ENCODE measurements at places on chromosomes 2 and 18.
A peak's percentile ranks its signal among the peaks of the same experiment; 100 is the strongest.

DNA sequence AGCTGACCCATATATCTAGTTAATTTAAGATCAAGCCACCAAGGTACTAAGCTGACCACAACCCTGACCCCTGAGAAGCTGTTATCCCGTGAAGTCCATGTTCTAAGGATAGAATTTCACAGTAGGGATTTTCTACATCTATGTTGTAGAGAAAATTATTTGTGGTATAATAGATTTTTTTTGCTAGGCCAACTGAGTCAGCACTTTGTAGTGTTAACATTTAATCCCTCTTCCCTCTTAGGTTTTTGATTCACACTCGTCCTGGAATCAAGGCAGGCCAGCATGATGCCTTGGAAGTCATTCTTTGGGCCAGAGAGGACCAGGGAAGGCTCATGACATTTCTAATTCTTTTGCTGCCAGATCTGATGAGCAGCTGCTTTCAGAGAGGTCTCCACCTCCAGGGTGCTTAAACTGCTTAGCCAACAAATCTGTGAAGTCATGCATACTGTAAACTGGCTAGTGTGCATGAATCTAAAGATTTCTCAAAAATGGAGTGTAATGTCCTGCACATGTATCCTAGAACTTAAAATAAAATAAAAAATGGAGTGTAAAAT lies 102.5 kb downstream of the RBM43 start:
- DNase-seq, result no peak

DNA sequence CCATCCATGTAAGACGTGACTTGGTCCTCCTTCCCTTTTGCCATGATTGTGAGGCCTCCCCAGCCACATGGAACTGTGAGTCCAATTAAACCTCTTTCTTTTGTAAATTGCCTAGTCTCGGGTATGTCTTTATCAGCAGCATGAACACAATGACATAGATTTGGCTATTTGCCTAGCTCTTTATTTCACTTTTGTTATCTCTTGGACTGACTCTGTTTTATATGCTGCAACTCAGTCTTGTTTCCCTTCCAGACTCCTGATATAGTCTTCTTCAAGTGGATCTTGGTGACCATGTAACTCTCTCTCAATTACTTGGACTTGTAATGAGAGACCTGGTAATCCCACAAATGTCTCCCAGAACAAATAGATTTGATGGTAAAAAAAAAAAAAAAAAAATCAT lies 627.6 kb downstream of the CCDC85A start:
- no peak for DNase-seq

DNA sequence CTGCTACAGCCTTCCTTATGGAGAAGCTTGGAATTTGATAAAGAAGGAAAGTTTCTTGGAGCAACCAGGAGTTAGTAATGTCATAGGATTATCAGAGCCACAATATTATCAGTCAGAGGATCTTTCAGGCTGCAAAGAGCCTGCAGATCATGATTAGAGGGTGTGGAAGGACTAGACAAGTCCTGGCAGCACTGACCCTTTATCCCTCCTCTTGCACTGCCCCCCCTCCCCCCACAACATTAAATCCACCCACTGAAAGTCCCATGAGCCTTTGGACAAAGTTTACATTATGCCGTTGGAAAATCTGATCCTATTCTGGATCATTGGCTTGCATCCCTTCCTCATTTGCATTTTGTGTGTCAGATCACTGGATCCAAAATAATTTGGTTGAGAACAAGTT lies 18.7 kb upstream of the IMPA2 start:
- DNase-seq, result no peak

DNA sequence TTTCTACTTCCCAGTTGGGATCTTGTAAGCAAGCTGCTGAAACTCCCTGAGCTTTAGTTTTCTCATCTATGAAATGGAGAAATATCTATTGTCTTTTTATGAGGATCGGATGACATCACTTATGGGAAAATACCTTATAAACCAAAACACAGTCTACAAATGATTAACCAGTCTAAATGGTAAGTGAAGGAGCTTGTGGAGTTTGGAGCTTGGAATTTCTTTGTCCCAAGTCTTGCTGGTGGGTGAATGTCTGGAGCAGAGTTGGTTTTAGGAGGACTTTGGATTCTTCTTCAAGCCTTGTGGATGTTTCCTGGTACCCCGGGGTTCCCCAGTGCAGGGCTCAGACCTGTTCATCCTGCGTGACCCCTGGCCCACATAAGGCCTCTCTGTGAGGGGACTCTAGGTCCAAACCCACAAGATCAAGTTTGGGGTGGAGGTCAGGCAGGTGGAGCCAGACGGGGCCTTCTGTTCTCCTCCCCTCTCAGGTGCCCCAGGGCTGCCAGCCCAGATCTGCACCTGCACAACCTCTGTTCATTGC lies 43.2 kb downstream of the FOSL2 start:
- DNase-seq, result peak; percentile 71

- peak; percentile 34 for DNase-seq
These were observed 349.1 kb downstream of the ANAPC1 start for GRCh38 chr2:111534910-111535352.

- no peak for DNase-seq
These were observed 1286.2 kb downstream of the SUCLG1 start for GRCh38 chr2:83172841-83173240.

- DNase-seq, result no peak
These were observed 9.6 kb upstream of the NTSR2 start for GRCh38 chr2:11679486-11680181.

DNA sequence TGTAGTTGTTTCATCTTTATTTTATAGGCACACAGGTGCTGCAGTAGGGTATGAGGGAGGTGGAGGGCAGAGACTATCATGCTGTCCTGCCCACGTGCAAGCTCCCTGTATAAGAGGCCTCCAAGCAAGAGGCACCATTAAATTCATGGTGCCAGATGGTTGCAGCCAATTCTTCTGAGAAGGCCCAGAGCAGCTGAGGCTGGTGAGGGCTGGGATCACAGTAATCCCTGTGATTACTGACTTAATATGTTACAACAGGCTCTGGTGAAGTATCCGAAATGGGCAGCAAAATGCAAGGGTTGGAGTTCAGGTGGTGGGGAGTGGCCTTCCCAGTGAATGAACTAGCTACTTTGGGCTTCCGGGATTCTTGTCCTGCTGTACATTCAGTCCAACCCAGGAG lies 191.9 kb upstream of the SMAD2 start:
- no peak for DNase-seq

DNA sequence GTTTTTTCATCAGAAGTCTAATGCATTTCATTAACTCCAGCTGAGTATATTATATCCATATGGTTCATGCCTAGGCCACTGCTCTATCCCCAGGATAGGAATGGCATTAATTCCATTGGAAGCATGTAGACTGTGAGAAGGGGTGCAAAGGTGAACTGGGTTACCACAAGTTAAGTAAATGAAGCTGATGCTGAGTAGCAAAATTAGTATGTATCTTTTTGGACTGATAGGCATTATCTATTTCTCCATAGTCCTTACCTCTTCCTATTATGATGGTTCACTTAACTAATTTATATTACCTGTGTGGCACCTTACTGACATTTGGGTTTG lies 24.9 kb downstream of the UBE2E3 start:
- DNase-seq, result no peak

DNA sequence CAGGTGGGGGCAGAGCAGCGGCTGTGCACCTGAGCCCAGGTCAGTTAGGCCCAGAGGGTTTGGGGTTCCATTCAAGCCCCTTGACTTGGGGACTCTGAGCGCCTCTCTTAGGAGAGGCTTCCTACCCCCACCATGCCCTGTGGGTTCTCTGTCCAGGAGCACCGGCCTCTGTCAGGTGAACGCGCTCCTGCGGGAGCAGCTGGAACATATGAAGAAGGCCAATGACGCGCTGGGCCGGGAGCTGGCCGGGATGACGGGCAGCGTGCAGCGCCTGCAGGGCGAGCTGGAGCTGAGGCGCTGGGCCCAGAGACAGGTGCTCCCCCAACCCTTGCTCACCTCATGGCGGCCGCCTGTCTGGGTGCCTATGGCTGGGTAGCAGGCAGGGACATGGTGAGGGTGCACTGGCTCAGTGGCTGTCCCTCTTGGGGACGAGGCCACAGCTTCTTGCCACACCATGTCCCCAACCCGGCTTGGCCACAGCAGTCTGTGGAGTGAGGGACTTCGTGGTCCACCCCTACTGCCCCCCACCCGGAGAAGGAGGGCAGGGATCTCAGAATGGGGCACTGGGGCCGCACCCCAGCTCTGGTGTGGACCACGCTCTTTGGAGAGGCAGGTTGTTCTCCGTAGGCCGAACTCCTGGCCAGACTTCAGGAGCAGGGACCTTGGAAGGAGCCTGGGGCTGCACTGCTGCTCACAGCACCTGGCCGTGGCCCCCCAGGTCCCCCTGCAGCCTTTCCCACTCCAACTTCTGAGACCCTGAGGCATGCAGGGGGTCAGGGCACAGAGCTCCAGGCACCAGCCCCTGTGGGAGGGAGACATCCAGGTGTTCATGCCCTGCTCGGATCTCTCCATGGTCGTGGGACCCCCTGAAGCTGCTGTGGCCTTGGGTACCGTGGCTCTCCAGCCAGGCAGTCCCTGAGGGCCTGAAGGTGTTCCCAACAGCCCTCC lies 19.7 kb downstream of the CROCC2 start:
- DNase-seq, result no peak

DNA sequence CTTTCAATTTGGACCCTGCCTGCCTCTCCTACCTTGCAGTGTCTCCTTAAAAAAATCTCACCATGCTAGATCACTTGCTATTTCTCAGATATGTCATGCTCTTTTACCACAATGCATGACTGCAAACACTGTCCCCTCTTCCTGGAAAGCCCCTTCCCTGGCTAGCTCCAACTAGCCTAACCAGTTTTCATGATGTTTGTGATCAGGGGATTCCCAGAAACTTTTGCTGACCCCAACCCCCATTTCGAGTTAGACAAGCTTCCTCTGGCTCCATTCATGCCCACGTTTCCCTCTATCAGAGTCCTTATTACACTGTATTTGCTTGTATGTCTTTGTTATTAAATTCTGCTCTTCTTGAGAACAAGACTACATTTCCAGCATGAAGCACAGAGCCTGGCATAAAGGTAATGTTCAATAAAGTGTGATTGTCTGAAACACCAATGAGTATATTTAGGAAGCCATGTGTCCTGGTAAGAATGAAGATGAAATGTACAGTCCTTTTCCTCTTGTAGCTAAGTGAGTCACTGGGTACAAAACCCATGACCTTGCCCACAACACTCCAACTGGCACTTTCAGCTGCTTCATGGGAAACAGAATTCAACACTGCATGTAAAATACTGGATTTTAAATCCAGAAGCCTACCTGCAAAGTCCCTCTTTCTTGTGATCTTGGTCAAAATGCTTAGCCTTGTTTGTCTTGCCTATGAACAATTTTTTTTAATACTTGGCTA lies 62.0 kb upstream of the ATL2 start:
- DNase-seq, result no peak
